ENCODE measurements at places on chromosomes 7 and 10.

DNA sequence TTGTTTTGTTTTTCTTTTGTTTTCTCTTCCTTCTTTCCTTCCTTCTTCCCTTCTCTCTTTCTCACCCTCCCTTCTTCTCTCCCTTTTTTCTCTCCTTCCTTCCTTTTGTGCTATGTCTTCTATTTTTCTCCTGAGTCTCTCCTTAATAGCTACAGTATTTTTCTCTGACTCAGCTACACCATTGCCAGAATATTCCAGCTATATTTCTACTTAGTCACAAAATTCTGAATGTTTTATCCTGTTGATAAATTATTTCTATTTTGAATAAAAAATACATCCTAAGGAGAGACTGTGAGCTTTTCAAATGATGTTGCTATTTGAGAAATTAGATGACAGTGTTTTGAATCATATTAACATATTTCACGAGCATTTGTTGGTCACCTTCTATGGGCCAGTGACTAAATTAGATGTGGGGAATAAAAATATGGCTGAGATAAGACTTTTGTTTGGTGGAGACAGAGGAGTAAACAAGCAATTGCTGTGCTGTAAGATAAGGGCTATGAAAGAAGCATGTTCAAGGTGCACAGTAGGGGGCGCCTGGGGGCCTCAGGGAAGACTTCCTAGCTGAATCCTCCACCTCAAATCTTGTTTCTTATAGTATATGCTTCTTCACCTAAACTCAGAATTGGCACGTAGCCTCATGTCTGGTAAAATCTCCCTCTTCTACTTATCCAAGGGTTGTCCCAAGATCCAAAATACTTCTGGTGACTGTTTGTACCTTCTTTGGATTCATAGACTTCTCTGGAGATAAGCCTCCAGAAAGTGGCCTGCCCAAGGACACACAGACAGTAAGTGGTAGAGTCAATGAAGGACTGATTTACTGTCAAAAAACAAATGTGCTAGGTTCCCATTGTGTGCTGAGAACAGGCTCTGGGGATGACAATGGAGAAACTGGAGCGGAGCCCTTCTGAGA, 115.5 kb upstream of the CREB5 start:
- no peak for DNase-seq

DNA sequence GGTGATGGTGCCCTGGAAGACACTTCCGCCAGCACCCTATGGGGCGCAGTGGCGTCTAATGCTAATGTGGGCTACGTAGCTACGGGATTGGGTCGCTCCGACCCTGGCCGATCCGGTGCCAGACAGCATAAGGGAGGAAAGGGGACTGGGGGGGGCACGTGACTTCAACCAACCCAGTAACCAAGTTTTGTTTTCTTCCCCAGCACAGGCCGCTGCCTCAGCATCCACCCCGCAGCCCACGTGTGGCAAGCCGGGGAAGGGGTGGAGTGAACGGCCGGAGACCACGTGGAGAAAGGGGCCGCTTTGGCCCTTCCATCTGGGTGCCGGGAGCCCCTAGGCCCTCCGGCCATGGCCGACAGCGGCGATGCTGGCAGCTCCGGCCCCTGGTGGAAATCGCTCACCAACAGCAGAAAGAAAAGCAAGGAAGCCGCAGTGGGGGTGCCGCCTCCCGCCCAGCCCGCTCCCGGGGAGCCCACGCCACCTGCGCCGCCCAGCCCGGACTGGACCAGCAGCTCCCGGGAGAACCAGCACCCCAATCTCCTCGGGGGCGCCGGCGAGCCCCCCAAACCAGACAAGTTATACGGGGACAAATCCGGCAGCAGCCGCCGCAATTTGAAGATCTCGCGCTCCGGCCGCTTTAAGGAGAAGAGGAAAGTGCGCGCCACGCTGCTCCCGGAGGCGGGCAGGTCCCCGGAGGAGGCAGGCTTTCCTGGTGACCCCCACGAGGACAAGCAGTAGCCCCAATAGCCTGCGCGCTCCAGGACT, 2.5 kb downstream of the PRR15 start:
- no peak for DNase-seq

GRCh38 chr7:2608921-2609411, 22.8 kb upstream of the TTYH3 start:
- DNase-seq = peak; percentile 91

GRCh38 chr7:93977211-93977950, 26.8 kb downstream of the BET1 start:
- DNase-seq = no peak

DNA sequence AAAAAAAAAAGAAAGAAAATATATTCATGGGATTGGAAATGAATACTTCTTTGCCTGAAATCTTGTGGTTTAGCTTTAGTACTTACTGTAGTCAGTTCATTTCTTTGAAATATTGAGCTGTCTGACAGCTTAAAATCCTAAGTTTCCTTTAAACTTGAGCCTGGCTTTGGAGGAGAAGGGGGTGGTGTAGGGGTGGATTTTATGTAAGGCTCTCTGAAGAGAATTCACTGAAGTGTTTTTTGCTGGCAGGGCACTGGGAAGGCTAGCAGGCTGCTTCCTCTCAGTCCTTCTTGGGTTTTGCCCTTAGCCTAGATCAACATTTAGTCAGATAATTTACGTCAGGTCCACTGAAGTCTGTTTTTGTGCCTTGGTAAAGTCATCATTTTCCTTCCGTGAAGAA, 516.5 kb downstream of the AUTS2 start:
- no peak for DNase-seq

DNA sequence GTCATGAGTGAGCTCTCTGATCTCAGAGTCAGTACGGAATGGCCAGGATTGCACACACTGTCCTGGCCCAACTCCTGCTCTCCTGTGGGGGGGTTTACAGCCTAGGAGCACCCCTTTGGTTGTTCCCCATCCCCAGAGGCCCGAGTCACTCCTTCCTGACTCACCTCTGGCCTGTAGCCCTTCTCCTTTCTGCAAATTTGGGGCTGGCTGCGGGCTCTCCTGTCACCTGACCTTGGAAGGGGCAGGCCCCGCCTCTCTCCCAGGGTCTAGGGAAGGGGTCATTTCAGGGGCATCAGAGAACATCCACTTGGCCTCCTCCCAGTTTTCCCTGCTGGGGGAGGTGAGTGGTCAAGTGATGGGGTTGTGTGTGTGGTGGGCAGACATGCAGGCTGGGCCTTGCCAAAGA, 1.7 kb downstream of the NYAP1 start:
- no peak for DNase-seq

DNA sequence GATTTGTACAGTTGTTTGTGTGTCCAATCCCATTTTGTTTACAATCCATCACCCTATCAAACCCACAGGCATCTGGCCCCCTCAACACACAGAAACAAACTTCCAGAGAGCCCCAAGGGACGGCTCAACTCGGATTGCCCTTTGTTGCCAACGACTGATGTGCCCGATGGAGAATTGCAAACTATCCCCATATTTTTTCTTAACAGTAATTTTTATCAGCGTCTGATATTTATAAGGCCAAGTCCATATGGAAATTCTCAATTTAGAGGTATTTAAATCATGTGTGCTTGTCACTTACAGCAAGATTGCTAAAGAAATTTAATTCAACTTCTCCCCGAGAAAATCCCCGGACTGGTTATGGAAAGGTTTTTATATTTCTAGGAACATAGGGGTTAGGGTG, 113.9 kb upstream of the NPS start:
- no peak for DNase-seq

DNA sequence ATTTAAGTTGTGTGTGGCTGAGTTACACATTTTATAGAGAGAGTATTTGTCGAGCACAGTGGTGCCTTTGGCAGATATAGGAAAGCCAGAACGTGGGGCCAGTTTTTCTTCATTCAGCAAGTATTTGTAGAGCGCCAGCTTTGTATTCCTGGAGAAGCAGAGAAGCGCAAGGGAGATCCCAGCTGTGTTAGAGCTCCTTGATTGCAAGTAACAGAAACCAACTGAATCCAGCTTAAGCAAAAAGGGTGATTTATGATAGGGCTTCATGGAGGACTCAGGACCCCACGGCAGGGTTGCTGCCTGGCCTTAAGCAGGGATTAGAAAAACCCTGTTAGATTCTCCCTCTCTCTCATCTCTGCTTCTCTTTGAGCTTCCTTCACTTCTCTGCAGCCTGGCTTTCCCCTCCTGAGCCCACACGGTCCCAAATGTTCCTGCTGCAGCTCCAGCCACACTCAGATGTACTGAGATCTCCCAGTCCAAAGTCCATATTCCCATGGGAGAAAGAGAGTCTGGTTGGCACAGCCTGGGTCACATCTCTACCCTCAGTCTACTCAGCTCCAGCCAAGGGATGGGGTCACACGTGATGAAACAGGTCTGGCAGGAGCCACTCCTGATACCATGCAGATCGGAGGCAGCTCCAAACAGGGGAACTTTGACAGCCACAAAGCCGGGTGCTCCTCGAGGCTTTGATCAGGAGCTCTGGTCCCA, 16.7 kb downstream of the UBTD1 start:
- DNase-seq = no peak

GRCh38 chr7:34075523-34076370, 170.4 kb downstream of the BMPER start:
- no peak for DNase-seq

GRCh38 chr7:17205910-17206309, 92.5 kb upstream of the AHR start:
- peak; percentile 79 for DNase-seq

DNA sequence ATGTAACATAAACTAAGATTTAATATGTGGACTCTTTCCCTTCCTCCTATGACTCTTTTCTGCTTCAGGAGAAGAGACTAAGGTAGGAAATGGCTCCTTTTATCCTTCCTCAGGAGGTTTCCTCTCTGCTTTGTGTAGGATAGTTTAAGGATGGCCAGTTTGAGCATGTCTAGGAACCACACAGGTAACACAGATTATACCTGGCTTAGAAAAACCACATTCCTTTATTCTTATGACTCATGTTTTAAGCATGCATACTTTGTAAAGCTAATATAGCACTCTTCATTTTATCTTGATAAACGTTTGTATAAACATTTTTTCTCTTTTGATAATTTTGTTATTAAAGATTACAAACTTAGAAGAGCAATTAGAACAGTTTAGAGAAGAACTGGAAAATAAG, 57.8 kb downstream of the CYP51A1 start:
- DNase-seq = no peak

DNA sequence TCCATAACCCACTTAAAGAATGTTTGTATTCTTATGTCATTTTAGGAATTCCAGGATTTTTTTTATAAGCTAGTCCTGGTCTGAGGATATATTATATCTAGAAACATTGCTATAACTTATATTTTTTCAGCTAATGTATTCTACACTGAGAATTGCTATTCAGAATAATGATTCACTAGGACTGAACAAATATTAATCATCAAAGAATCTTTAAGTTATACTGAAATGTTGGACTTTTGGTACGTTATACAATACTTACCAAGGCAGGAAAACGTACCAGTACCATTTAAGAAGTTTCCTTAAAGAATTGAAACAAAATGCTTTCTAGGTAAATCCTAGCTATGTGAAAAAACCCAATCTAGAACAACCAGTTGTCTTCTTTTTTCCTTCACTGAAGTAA, 18.4 kb downstream of the PTTG1IP2 start:
- no peak for DNase-seq

GRCh38 chr7:91344911-91345310, 80.7 kb downstream of the FZD1 start:
- DNase-seq = no peak

DNA sequence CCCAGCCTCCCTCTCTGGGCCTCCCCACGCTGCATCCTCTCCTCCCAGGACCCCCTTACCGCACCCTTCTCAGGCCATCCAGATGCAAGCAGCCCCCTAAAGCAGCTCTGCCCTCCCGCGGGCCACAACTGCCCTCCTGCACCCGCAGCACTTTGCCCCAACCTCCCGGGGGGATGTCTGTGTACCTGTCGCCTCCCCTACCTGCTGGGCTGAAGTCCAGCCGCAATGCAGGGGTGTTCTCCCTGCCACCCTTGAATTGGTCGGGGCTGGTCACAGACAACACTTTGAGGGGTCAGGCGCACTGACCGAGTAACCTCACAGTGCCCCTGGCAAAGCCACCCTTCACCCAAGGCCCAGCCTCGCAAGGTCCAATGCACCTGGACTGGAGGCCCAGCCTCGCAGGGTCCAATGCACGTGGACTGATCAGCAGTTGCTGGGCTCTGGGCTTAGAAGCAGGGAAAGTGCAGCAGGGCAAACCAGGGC, 8.3 kb upstream of the CALML5 start:
- no peak for DNase-seq

- DNase-seq = no peak
These were observed 63.9 kb upstream of the ECHDC3 start for GRCh38 chr10:11678074-11678793.

- DNase-seq = peak; percentile 14
These were observed 9.5 kb upstream of the TSGA13 start for GRCh38 chr7:130695840-130696239.

DNA sequence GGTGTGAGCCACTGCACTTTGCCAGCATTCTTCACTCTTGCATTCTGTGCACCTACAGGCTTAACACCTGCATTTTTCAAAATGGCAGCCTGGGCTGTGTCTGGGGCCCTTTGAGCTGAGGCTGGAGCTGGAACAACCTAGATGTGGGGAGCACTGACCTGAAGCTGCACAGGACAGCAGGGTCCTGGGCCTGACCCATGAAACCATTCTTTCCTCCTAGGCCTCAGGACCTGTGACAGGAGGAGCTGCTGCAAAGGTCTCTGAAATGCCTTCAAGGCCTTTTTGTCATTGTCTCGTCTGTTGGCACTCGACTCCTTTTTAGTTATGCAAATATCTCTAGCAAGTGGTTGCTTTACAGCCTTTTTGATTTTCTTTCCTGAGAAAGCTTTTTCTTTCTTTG, 82.3 kb downstream of the INPP5A start:
- no peak for DNase-seq

DNA sequence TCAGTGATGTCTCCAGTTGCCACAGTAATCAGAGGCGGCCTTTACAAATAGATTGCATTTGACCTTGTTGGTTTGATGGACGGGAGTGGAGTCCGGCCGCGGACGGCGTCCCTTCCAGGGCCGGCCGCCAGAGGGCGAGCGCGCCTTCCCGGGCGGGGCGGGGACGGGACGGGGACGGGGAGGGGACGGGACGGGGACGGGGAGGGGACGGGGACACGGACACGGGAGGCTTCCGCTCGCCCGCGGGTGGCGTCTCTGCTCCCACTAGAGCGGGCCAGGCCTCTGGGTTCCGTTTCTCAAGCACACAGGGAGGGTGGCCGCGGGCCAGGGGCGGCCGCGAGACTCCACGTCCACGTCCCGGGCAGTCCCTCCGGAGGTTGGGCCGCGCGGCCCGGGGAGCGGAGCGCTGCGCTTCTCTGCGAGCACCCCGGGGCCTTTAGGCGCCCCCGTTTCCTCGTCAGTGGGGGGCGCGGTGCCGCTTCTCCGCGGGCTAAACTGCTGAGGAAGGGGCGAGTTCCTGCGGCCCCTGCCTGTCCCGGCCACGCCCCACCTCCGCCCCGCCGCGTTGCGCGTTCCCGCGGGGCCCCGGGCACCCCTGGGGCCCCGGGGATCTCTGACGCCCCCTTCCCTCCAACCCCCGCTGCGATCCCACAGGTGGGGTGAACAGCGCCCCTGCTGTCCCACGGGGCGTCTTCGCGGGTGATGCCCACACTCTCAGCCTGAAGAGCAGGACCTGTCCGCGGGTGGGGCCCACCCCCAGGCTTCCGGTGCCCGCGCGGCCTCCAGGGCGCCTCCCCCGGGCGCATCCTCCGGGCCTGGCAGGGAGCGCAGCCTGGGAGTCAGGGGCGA, 84.2 kb upstream of the MKI67 start:
- DNase-seq = peak; percentile 69

GRCh38 chr7:12777257-12777656, 89.8 kb downstream of the ARL4A start:
- DNase-seq = no peak
